DND-41 (cell line): ENCODE measurements at places on chromosomes 11 and 22.

- H3K36me3 ChIP-seq = no peaks in the 10 kb centered on the region
- DNase-seq = no peak
- H3K4me1 ChIP-seq = no peaks in the 10 kb centered on the region
- peaks cover 2% of the 10 kb centered on the region for H3K27me3 ChIP-seq
Measured at GRCh38 chr11:20535271-20535881, 64.0 kb upstream of the SLC6A5 start.

DNA sequence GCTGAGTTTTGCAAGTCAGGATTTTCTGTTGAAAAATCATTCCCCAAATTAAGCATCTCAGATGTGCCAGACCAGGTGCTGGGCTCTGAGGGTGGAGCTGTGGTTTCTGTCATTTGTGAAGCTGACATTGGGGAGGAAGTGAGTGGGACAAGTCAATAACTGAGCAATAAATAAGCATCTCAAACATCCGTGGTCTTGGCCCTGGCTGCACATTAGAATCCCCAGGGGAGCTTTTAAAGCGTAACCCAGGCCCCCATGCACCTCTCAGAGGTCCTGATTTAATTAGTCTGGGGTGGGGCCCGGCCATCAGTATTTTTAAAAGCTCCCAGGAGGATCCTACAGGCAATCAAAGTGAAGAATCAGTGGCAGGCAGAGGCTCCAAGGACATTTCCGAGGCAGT is 420.0 kb downstream of the MN1 start:
- H3K4me1 ChIP-seq = no peaks in the 10 kb centered on the region
- no peaks in the 10 kb centered on the region for H3K36me3 ChIP-seq
- peaks cover 10% of the 10 kb centered on the region for H3K27me3 ChIP-seq
- no peak overlapping the region for H3K27ac ChIP-seq
- DNase-seq = no peak

- H3K4me3 ChIP-seq = no peak overlapping the region
- DNase-seq = no peak
- no peaks in the 10 kb centered on the region for H3K36me3 ChIP-seq
- no peaks in the 10 kb centered on the region for H3K27me3 ChIP-seq
Measured at GRCh38 chr11:100467821-100468508, 219.1 kb upstream of the ARHGAP42 start.

- no peak overlapping the region for H3K4me3 ChIP-seq
- no peaks in the 10 kb centered on the region for H3K4me1 ChIP-seq
- H3K27ac ChIP-seq = no peak overlapping the region
- no peak for DNase-seq
Measured at GRCh38 chr11:70672991-70673653, 274.8 kb downstream of the CTTN start.

- H3K36me3 ChIP-seq = no peaks in the 10 kb centered on the region
- H3K27ac ChIP-seq = no peak overlapping the region
- H3K4me1 ChIP-seq = no peaks in the 10 kb centered on the region
- DNase-seq = no peak
Measured at GRCh38 chr11:6116638-6117037, 9.2 kb downstream of the OR56B4 start.

- peak; percentile 69 for DNase-seq
- peaks cover 58% of the 10 kb centered on the region for H3K4me1 ChIP-seq
- no peaks in the 10 kb centered on the region for H3K36me3 ChIP-seq
Measured at GRCh38 chr11:93520726-93521509, 22.3 kb downstream of the SMCO4 start.

GRCh38 chr11:121372671-121373429 is 79.3 kb upstream of the SORL1 start:
- H3K4me1 ChIP-seq = peaks cover 41% of the 10 kb centered on the region
- peak; percentile 18 for DNase-seq
- H3K36me3 ChIP-seq = no peaks in the 10 kb centered on the region
- H3K4me3 ChIP-seq = no peak overlapping the region
- no peaks in the 10 kb centered on the region for H3K27me3 ChIP-seq

GRCh38 chr11:96228473-96228891 is 114.5 kb downstream of the MAML2 start:
- no peak overlapping the region for H3K4me3 ChIP-seq
- H3K27ac ChIP-seq = no peak overlapping the region
- H3K36me3 ChIP-seq = no peaks in the 10 kb centered on the region
- DNase-seq = no peak
- no peaks in the 10 kb centered on the region for H3K4me1 ChIP-seq
- H3K27me3 ChIP-seq = no peaks in the 10 kb centered on the region

DNA sequence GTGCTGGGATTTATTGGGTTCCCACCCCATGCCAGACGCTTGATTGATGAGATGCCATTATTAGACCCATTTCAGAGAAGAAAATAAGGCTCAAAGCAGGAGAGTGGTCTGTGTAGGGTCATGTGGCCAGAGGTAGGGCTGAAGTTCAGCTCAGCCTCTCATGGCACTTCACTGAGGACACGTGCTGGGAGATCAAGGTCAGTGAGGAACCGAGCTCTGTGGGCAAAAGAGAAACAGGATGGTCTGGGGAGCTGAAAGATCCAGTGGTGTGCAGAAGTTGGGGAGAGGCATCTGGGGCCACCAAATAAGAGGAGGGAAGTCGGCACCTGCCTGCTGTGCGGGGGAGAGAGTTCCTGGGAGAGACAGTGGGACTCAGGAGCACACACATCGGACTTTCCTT is 19.6 kb downstream of the RHOD start:
- H3K36me3 ChIP-seq = no peaks in the 10 kb centered on the region
- no peak overlapping the region for H3K27ac ChIP-seq
- H3K4me1 ChIP-seq = no peaks in the 10 kb centered on the region

DNA sequence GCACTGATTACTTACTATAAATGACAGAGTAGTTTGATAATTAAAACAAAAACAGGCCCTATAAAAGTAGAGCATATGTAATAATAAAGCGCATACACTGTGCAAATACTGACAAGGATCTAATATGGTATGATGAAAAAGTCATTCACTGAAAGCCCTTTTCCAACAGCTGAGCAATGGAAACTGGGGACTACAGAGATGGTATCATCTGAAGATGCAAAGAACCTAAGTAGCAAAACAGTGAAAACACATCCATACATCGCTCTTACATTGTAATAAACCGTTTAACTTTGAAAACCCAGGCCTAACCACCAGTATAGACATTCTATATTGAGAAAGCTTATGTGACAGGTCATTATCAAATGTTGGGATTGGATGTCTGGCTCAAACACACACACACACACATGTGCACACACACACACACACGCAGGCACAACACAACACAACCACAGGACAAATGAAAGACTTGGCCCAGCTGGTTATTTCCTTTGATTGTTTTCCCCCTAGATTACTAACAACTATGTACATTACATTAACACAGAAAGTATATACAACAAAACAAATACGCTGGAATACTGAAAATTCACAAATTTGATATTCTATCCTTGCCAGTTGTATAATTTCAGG is 119.5 kb downstream of the APOL5 start:
- no peaks in the 10 kb centered on the region for H3K36me3 ChIP-seq
- no peak for DNase-seq
- no peak overlapping the region for H3K27ac ChIP-seq
- no peak overlapping the region for H3K4me3 ChIP-seq
- no peaks in the 10 kb centered on the region for H3K4me1 ChIP-seq

- H3K36me3 ChIP-seq = peaks cover 76% of the 10 kb centered on the region
- no peak for DNase-seq
- no peaks in the 10 kb centered on the region for H3K27me3 ChIP-seq
- no peaks in the 10 kb centered on the region for H3K4me1 ChIP-seq
- H3K4me3 ChIP-seq = no peak overlapping the region
- H3K27ac ChIP-seq = no peak overlapping the region
Measured at GRCh38 chr11:10777393-10777793, 26.3 kb downstream of the CTR9 start.
